ENCODE measurements at places on chromosomes 2 and 18.
A peak's percentile ranks its signal among the peaks of the same experiment; 100 is the strongest.

- DNase-seq, result peak; percentile 40
These were observed 33.9 kb upstream of the DARS1 start for GRCh38 chr2:136019306-136019705.

GRCh38 chr2:226445216-226445861 is 354.3 kb downstream of the IRS1 start:
- DNase-seq, result no peak

- no peak for DNase-seq
These were observed 317.2 kb upstream of the ID2 start for GRCh38 chr2:8364668-8365067.

DNA sequence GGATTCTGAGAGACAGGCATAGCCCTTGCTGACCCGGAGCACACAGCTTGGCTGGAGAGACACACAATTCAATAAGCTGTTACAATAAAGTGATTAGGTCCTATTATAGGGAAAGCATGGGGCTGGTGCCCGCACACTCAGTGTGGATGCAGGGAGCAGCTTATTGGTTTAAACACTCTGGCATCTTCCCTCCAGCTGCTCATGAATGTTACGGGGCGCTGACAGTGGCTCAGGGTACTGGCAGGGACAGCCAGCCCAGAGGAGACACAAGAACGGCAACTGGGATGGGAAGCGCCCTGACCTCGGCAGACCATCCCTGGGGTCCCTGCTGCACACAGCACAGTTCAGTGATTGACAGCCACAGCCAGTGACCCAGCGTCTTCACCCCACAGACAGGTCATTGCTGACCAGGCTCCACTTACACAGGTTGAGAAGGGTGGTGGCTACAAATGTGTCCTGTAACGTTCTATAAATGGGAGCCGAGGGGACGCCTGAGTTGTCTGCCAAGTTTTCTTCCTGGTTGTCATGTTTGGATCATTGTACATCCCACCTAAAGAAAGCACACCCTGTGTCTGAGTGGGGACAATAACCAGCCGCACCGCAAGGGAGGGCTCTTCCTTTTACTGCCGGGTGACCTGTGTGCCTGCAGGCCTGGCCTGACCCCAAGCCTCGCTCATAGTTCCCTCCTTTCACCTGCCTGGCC is 60.3 kb downstream of the SH3BP4 start:
- no peak for DNase-seq

DNA sequence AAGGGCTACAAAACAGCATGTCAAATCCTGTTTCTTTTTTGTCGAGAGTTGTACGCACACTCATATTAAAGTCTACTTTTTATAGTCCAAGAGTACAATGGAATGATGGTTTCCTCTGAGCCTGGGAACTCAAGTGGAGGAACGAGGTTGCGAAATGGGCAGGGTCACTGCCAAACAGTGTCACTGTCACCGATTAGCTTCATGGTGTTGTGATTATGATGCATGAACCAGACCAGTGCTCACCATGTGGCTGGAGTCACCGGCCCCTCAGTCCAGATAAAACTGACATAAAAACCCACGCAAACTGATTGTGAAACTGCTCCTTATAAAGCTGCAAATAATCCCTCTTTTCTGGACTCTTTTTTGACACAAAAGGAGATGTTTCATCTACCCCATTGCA is 122.0 kb downstream of the COPS8 start:
- no peak for DNase-seq

Measured in GM13977 (cell line).